ENCODE measurements at places on chromosomes 1 and 21.

DNA sequence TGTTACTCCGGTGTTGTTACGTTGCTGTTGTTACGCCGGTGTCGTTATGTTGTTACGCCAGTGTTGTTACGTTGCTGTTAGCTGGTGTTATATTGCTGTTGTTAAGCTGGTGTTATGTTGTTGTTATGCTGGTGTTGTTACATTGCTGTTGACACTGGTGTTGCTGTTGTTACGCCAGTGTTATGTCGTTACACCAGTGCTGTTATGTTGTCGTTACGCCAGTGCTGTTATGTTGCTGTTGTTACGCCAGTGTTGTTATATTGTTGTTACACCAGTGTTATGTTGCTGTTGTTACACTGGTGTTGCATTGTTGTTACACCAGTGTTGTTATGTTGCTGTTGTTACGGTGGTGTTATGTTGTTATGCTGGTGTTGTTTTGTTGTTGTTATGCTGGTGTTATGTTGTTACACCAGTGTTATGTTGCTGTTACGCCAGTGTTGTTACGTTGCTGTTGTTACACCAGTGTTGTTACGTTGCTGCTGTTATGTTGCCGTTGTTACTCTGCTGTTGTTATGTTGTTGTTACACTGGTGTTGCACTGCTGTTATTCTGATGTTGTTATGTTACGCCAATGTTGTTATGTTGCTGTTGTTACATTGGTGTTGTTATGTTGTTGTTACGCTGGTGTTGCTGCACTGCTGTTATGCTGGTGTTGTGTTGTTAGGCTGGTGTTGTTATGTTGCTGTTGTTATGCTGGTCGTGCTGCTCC is 25.6 kb downstream of the H6PD start:
- DNase-seq: no peak

GRCh38 chr1:220544901-220545303 is 17.0 kb downstream of the MARK1 start:
- DNase-seq: no peak

DNA sequence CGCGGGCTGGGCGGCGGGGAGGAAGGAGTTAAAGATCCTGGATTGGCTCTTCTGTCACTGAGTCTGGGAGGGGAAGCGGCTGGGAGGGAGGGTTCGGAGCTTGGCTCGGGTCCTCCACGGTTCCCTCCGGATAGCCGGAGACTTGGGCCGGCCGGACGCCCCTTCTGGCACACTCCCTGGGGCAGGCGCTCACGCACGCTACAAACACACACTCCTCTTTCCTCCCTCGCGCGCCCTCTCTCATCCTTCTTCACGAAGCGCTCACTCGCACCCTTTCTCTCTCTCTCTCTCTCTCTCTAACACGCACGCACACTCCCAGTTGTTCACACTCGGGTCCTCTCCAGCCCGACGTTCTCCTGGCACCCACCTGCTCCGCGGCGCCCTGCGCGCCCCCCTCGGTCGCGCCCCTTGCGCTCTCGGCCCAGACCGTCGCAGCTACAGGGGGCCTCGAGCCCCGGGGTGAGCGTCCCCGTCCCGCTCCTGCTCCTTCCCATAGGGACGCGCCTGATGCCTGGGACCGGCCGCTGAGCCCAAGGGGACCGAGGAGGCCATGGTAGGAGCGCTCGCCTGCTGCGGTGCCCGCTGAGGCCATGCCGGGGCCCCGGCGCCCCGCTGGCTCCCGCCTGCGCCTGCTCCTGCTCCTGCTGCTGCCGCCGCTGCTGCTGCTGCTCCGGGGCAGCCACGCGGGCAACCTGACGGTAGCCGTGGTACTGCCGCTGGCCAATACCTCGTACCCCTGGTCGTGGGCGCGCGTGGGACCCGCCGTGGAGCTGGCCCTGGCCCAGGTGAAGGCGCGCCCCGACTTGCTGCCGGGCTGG is at the start of gene NPR1:
TSS of gene NPR1 (plus strand) at position 170 of the 818 bp plus-strand sequence. CDS start at position 591, 421 bp downstream.
- no peak for DNase-seq

DNA sequence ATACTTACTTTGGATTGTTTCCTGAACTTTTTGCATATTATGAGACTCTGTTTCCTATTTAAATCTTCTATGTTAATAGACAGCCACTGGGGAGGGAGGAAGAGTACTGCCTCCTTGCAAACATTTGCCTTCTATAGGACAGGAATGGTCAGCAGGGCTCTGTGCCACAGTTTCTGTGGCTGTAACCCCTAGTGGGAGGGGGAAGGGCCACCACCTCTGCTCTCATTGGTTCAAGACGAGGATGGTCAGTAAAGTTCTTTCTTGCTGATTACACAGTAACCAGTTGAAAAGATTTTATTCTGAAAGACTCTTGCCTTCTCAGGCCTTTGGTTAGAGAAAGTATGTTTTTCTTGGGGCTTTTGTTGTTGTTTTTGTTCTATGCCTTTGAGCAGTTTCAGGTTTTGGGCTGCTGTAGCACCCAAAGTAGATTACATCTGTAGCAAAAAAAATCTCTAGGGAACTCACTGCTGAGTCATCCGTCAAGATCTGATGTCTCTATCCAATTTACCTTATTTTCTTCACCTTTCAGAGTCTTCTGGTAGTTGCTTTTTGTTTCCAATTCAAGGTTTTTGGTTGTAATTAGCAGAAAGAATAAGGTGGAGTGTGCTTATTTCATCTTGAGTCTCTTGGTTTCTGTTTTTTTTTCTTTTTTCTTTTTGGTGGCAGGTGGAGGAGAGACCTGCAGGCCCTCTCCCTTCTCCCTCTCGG is 23.1 kb downstream of the SLC35A3 start:
- no peak for DNase-seq

All from NCI-H1092 (cell line).